DMS79 (cell line): ENCODE measurements at places on chromosomes 7 and 10.

DNA sequence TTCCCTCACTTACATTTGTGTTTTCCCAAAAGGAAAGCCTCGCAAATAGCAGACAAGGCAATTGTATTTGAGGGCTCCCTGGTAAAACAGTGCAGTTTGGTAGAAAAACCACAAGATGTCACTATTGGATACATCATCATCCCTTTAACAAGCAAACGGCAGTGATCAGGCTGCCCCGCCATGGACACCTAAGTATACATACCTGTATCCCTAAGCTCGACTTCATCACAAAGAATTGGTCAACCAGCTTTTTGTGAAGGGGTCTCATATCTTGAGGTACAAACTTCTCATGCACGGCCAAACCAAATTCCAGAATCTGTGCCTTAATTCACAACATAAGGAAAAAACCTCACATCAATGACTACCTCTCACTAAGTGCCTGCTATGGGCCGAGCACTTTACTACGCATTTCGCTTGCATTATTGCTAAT lies 179.5 kb upstream of the IMMP2L start:
- DNase-seq = peak; percentile 38

DNA sequence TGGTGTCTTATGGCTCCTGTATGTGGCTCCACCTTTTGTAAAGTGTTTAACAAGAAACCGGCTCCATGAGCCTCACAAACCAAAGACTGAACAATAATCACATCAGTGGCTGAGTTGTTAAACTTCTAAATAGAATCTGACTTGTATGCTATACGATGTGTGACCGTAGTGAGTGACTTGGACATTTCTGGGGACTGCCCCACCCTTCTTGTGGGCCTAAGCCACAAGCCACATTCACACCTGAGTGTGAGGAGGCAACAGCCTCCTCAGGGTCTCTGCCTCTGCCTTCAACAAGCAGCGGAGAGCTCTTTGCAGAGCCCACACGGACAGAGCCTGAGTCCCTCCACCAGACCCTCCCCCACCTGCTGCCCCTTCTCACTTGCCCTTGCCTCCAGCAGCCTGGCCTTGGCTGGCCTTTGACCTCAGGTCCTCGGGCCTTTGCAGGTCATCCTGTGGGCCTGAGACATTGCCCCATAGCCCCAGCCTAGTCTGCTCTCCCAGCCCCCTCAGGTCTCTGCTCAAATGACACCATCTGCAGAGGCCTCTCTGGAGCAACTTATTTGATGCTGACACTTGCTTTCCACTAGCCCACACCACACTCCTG lies 156.8 kb upstream of the TNS3 start:
- DNase-seq = no peak

DNA sequence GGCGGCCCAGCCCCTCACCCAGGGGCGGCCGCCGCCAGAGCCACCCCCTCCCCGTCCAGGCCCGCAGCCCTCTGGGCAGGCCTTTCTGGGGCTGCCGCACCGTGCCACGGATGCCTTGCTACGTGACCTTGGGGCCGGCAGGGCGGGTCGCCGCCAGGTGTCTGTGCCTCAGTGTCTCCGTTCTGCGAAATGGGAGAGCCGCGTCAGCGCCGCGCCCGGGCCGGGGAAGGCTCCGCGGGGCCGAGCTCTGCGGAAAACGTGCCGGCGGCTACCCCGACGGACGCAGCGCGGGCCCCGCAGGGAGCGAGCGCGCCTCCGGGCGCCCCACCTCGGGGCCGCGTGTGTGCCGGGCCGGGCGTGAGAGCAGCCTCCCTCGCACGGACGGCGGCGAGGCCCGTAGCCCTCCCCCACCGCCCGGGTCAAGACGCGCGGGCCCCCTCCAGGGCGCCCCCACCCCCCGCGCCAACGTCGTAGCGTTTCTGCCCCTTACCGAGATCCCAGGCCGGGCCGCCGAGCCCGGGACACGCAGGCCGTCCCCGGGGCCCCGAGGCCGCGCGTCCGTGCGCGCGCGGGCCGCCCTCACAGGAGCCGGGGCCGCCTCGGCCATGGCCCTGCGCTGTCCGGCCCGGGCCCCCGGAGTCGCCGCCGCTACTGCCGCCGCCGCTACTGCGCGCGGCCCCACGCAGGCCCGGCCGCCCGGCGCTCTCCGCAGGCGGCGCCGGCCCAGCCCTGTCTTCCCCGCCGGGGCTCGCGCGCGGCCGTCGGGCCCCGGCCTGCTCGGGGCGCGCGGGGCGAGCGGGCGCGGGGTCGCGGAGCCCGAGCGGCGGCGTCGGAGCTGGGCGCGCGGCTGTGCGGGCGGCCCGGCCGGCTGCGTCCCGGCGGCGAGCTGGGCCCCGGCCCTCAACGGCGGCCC lies 1.1 kb downstream of the ZNF777 start:
- no peak for DNase-seq

- no peak for DNase-seq
These were observed 75.7 kb upstream of the ASAH2 start for GRCh38 chr10:50326757-50327701.

DNA sequence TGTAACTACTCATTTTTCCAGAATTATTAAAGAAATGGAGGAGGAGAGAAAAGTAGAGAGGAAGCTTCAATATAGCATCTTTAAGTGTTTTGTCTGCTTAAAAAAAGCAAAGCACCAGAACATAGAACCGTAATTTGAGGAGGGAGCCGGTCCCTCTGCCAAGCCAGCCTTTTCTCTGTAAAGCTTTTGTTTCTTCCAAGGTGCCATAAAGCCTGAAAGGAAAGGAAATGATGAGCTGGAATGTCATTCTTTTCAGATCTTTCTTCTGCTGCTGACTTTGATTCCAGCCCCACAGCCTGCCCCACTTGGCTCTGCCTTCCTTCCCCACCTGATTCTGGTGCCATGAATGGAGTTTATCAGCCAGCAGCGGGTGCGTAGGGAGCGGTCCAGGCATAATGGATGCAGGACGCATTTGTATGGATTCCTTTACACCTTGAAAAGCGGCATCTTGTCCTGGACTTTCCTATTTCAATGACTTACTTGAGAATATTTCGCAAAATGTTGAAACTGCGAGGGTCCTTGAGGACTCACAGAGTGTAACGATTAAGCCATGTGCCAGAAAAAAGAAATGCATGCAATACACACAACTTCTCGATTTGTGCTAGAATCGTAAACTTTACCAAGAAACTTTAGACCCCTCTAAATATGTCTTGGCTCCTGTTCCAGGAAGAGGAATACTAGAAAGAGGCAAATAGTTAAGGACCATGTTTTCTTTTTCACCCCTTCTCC lies 569.5 kb upstream of the MGMT start:
- DNase-seq = no peak

DNA sequence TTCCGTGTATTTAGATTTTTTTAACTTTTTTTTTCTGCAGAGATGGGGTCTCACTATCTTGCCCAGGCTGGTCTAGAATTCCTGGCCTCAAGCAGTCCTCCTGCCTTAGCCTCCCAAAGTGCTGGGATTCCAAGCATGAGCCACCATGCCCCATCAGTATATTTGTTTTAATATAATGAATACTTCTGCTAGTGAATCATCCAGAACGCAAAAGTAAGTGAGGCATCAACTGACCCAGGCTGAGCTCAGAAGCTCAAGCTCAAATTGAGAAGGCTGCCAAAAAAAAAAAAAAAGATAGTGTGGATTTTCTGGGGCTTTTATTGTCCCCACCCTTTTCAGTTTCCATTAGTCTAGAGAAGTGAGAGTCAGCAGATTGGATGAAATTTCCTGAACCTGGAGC lies 39.0 kb upstream of the TECTB start:
- no peak for DNase-seq

- no peak for DNase-seq
These were observed 219.5 kb downstream of the POLR1F start for GRCh38 chr7:19489162-19489820.

DNA sequence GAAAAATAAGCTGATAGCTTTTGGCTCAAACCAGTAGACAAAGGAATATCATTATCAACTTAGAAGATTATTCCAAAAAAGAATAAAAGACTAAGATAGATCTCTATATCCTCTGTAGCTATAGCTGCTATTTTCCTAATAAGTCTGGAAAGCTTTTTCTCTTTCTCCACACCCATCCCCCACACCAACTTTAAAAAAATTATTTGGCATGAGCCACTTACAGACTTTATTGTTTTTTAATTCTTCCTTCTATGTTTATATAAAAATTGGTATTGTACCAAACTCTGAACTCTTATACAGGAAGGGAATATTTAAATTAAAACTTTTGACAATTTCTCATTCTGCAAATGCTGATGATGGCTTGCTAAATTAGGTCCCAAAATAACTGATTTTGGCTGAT lies 142.7 kb downstream of the RNF133 start:
- DNase-seq = no peak

DNA sequence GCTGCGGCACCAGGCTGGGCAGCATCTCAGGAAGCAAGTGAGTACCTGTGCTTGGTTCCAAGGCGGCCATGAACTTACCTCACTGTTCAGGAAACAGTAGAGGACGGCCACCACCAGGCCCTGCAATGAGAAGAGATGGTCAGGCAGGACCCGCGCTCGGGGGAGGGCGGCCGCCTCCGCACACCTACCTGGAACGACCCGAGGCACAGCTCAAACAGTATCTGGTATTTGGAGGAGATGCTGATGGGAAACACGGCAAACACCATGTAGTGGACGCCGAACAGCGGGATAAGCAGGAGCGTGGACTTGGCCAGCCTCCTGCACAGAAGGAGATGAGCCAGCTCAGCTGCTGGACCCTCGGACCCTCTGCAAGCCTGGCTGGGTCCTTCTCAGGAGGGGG lies 112.9 kb downstream of the VIPR2 start:
- no peak for DNase-seq

DNA sequence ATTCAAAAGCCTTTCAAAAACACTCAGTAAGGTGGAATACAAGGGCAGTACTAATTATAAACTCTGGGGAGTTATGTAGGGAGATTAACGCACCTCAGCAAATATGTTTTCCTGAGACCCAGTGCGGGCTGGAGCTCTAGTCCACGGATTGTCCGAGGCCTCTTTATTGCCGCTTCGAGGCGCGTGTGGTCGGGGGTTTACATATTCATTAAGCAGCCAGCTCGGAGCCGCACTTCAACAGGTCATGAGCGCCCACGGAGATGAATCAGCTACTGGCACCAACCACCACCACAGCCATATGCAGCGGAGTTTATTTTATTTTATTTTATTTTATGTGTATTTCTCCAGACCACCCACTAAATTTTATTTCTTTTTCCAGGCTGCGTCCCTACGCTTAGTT lies 195.9 kb upstream of the ADARB2 start:
- DNase-seq = no peak

GRCh38 chr7:32428546-32428945 lies 61.6 kb downstream of the LSM5 start:
- no peak for DNase-seq
